ENCODE measurements at places on chromosomes 3 and 15. TPM values are rescaled to one million over a fixed set of nuclear protein-coding genes. Genes with fewer than 3 reads are reported as not detected.
A peak's percentile ranks its signal among the peaks of the same experiment; 100 is the strongest.

GRCh38 chr15:61509327-61509840 is 280.3 kb upstream of the RORA start:
- no peak for DNase-seq

DNA sequence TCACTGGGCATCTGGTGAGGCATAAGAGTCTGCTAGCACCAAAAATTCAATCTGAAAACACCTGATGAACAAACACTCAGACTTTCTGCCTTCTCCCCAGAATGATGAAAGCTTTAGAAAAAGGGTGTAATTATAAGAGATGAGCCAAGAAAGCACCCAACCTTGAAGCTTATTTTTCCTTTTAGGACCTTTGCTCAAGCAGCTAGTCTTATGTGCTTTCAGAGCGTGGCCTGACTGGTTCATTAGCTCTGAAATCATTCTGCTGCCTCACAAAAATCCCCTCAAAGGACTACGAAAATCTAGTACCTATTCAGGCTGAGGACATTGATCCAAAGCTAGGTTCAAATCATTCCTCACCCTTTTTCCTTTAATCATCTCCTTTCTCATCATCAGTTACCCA is 662.3 kb downstream of the MAGI1 start:
- DNase-seq, result no peak

- DNase-seq, result peak; percentile 15
These were observed 8.9 kb downstream of the LMOD3 start for GRCh38 chr3:69113536-69113935.

GRCh38 chr15:23565395-23566070 is at the start of gene MKRN3:
MKRN3 (plus strand) TSS chr15:23565674; CDS start chr15:23565783, 109 bp downstream.
- DNase-seq, result peak; percentile 70

DNA sequence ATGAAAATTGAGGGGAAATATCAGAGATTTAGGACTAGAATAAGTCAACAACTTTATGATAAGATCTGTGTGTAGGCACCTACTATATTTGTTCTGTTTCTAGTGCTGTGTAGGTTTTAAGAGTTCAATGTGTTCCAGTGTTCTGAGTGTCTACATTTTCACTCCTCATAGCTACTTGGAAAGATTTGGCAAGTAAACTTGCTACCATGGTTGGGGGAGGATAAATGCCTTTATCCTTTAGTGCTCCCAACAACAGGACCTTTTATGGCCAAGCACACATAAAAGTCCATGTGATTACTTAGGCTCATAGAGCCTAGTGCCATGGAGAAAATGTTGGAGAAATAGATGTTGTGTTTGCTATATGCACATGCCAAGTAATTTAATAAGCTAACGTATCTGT is 64.0 kb downstream of the LYSMD4 start:
- DNase-seq, result no peak

DNA sequence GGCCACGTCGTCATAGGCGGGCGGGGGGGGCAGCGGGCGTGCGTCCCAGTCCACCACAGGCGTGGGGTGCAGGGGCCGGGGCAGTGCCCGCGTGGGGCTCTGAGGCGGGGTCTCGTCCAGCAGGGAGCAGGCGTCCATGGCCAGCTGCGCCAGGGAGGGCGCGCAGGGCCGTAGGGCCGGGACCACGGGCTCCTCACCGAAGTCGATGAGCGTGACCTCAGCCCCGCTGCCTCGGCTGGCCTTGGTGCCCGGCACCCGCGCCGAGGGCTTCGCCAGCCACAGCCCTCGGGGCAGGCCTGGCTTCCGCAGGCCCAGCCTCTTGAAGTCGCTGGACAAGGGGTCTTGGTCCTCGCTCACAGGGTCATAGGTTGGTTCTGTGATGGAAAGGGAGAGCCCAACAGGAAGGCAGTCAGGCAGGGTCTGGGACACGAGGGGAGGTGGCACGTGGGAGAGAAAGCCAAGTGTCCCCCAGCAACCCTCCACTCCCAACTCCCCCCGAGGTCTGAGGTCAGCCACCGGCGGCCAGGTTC is 40.0 kb downstream of the TNK2 start:
- no peak for DNase-seq

- DNase-seq, result no peak
These were observed 256.5 kb downstream of the MEIS2 start for GRCh38 chr15:36843822-36844221.

- no peak for DNase-seq
These were observed 173.5 kb downstream of the TNIK start for GRCh38 chr3:171286580-171287249.

- peak; percentile 55 for DNase-seq
These were observed 3.9 kb upstream of the DNASE1L3 start for GRCh38 chr3:58214484-58215316.

DNA sequence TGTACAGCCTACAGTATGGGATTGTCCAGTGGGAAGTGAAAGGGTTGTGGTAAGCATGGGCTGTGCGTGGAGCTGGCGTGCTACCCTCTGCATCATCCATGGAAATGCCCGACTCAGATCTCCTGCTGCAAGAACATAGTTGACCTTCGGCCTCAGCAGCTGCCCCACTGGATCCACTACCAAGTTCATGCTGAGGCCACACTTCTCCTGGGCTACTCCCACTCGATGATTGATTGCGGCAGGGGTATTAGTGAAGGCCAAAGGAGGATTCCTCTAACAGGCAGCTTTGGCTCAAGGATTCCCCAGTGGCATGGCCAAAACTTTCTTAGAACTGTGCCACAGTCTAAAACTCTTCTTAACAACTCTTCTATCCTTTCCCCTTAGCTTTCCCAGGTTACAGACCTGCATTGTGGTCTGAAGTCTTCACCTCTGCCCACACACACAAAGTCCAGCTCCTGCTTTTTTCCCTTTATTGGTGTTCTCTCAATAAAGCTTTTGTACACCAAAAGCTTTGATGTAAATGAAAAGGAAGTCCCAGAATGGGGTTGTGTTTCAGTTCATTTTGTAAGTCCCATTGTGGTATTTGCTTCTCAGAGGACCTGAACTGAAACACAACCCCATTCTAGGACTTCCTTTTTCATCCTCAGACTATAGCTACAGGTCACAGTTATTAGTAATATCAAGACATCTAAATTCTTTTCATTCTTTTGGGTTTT is 4.9 kb upstream of the TBC1D5 start:
- DNase-seq, result peak; percentile 90

GRCh38 chr3:114428044-114428595 is 134.3 kb downstream of the TIGIT start:
- DNase-seq, result no peak

- DNase-seq, result no peak
These were observed 309.1 kb upstream of the ICE2 start for GRCh38 chr15:60787837-60788691.

DNA sequence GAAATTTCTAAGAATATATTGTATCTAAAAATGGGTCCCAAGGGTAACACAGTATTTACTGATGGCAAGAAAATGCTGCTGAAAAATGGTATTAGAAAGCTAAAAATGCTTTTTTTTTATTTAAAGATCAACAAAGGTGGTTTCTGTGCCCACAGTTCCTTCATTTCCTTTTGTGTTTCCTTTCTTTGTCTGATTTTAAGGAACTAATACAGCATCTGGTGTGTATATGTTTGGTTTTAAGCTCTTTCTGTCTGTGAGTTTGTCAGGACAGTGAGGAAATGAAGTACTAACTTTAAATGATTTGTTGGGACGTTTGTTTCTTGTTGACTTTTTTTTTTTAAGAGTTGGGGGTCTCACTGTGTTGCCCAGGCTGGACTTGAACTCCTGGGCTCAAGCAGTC is 38.2 kb downstream of the RASA2 start:
- DNase-seq, result no peak

FMN1 gene
- 15.6 TPM for total RNA-seq

ACOX2 gene
- 0.26 TPM for total RNA-seq

LIPH gene
- total RNA-seq, result not detected

PDZRN3 gene
- total RNA-seq, result 27.3 TPM

HTR3E gene
- total RNA-seq, result 6.5 TPM

NR2E3 gene
- 8.8 TPM for total RNA-seq

PPP1R14D gene
- total RNA-seq, result not detected
